ENCODE measurements at places on chromosomes 13 and 19.

DNA sequence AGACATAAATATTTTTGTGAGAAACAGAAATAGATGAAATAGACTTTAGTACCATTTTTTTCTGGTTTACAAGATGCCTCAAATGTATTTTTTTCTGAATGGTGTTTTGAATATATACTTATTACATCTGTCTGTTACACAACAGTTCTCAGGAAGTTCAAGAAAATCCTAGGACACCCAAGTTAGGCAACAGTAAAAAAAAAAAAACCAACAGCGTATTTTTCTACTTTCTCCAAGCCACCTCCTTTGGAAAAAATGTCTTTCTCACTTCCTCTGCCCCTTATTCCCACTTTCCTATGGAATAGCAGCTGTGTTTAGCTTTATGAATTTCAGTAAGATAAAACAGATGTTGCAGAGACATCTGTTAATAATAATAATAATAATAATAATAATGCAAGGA is 489.6 kb upstream of the KLF12 start:
- DNase-seq, result no peak

GRCh38 chr13:38341149-38341692 is 8.4 kb upstream of the UFM1 start:
- DNase-seq, result no peak

GRCh38 chr13:40223585-40223984 is 442.9 kb downstream of the FOXO1 start:
- DNase-seq, result no peak

- DNase-seq, result no peak
Observed at GRCh38 chr13:52797176-52797575, 51.3 kb downstream of the PCDH8 start.

GRCh38 chr19:2260341-2260805 is 4.2 kb upstream of the JSRP1 start:
- no peak for DNase-seq

GRCh38 chr13:26227166-26227971 is 5.3 kb upstream of the RNF6 start:
- no peak for DNase-seq

GRCh38 chr13:87779426-87779825 is 108.3 kb downstream of the SLITRK5 start:
- no peak for DNase-seq

- no peak for DNase-seq
Observed at GRCh38 chr19:31598730-31599238, 249.5 kb upstream of the TSHZ3 start.

DNA sequence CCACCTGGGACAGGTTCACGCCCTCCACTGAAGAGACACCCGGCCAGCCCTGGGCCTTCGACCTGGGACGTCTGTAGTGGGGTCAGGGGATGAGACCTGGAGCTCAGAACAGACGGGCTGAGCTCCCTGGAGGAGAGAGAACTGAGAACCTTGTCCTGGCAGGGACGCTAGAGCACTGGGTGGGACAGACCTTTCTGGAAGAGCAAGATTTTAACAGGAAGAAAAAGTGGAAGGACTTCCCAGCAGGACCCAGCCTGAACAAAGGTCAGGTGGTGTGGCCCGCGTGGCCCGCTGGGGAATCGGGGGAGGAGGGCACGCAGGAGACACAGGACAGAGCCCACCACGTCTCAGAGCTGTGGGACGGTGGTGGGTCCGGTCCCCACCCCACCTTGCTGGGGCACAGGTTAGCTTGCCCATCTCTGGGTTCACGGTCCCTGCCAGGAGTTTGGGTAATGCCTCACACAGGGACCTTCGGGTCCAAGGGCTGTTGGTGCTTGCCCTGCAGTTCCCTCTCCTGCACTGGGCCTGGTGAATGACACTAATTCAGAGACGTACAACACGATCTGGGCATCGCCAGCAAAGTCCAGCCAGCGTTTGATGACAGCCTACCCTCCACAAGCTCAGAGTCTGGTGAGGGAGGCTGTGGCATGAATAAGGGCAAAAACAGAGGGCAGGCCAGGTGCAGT is 1.2 kb upstream of the EFNA2 start:
- no peak for DNase-seq

DNA sequence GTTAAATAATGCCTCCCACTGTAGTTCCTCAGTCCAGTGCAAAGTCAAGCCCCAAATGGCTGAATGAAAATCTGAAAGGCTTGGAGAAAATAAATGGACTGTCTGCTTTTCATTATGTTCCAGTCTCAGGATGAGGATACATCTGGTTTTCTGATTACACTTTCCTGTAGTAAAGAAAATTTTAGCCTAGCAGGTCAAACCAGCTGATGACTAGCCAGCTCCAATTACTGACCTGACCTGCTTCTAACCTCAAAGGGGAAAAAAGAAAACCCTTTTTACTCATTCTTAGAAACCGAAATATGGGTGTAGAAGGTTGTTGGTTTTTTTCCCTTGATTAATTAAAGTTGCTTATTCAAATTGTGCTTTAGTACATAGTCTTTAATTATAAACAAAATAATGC is 418.4 kb downstream of the EFNB2 start:
- DNase-seq, result no peak

GRCh38 chr13:21069561-21070004 is 8.2 kb upstream of the LATS2 start:
- DNase-seq, result no peak

DNA sequence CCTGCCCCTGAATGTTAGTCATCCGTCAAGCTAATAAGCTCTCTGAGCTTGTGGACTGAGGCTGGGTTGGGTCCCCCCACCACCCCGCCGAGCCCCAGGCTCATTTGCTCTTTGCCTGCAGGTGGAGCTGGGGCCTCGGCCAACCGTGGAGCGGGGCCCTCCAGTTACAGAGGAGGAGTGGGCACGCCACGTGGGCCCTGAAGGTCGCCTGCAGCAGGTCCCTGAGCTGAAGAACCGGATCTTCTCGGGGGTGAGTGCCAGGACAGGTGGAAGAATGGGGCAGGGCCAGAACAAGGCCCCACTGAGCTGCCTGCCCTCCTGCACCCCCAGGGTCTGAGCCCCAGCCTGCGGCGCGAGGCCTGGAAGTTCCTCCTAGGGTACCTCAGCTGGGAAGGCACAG is 5.1 kb downstream of the TBC1D17 start:
- no peak for DNase-seq

DNA sequence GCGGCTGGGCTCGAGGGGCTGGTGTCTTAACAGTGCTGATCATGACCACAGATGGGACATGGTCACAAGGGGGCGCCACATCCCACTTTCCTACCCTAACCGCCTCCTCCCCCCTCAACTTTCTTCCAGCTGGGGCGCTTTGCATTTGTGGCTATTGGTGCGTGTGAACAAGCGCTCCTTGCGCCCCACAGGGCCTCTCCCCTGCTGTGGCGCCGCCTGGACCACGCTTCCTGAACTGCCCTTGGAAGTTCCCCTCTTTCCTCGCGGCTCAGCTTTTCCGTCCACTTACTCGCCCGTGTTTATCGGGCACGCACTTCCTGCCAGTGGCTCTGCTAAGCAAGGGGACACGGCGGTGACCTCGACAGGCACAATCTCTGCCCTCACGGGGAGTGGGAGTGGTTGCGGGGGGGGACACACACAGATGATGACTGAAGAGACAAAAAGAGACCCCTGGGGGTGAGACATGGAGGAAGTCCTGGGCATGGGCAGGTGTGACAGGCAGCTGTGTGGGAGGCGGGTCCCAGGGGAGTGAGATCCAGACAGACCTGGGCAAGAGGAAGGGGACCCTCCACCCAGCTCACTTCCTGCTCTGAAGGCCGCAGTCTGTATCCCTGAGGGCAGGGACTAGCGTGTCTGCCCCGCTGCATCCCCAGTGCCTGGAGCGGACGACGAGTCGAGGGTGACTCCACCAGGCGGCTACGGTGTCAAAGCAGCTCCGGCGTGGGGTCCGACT is 40.3 kb downstream of the ZNF787 start:
- DNase-seq, result peak; percentile 71

DNA sequence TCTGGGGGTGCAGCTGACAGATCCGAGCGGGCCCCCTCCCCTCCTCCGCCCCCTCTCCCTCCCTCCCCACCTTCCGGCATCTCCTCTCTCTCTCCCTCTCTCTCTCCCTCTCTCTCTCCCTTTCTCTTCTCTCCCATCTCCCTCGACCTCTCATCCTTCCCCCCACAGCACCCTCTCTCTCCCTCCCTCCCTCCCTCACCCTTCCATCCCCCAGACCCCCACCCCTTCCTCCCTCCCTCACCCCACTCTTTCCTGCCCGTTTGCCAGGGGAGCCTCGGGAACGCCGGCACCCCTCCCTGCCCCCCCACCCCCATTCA is 666 bp downstream of the CELF5 start:
- DNase-seq, result no peak

GRCh38 chr13:90438576-90438975 is 908.9 kb upstream of the MIR17HG start:
- DNase-seq, result no peak

- no peak for DNase-seq
Observed at GRCh38 chr19:53819861-53820260, 4.3 kb downstream of the NLRP12 start.

GRCh38 chr19:49109051-49109450 is 5.1 kb upstream of the LIN7B start:
- no peak for DNase-seq

- DNase-seq, result no peak
Observed at GRCh38 chr13:78609464-78610205, 6.3 kb upstream of the POU4F1 start.

GRCh38 chr13:44084146-44084545 is 204.4 kb downstream of the LACC1 start:
- DNase-seq, result no peak

GRCh38 chr13:94182185-94182761 is 297.2 kb downstream of the DCT start:
- DNase-seq, result no peak

GRCh38 chr13:109672545-109672944 is 113.8 kb downstream of the IRS2 start:
- DNase-seq, result no peak

GRCh38 chr13:110453797-110454196 is 107.7 kb downstream of the RAB20 start:
- no peak for DNase-seq

- DNase-seq, result no peak
Observed at GRCh38 chr19:10872546-10873107, 1.3 kb downstream of the CARM1 start.

Measured in stimulated activated naive CD8-positive, alpha-beta T cell treated with anti-CD3 and anti-CD28 coated beads, Interleukin-15, amount 100 ng/mL, for 72 hours (primary cell).